ENCODE measurements at places on chromosomes 6 and 20.

DNA sequence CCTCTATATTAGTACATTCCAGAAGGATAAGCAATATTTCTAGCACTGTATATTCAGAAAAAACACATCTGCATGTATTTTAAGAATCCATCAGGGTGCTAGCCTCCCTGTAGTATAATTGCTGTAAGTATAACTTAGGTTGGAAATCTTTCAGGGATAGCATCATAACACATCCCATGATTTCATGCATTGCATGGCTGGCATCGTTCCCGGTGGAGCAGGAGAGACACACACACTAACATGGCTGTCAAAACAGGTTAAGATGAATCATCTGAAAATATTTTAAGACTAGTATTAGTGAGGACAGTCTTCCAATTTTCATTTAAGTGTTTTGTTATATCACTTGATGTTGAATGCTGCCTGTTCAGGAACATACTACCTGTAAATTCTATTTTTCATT, 32.1 kb upstream of the CENPW start:
- no peak for DNase-seq

DNA sequence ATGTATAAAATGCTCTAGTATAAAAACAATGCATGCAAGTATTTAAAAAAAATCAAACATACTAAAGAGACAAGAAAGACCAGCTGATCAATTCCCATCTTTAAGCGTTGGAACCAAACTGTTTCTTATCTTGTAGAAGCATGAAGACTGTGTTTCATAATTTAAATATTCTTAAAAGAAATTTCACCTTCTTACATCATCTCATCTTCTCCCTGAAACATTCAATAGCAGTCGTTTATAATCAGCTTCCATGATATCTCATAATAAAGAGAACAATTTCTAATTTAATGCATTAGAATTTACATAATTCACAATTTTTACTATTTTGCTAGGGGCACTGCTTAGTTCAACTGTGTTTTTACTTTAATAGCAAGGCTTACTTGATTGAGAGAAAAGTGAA, 468.1 kb upstream of the MARCKS start:
- no peak for DNase-seq

GRCh38 chr6:163878698-163879097, 464.2 kb downstream of the QKI start:
- DNase-seq = no peak

- no peak for DNase-seq
Measured at GRCh38 chr20:34986311-34987287, 30.9 kb downstream of the MYH7B start.

DNA sequence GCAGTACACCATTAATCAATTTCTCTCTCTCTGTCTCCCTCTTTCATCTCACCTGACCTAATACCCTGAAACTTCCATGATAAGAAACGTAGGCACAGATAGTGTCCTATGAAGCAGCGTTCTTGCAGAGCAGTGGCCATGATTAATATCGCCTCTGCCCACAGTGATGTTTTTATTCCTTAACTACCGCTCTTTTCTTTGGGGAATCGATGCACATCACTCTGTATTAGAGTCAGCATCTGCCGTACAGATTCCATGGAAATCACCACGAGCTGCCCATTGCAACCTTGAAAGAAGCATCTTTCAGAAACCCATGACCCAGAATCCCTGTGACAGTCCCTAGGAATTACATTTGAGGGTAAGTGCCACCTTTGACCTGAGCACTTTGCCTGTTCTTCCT, 152.0 kb upstream of the ECI2 start:
- no peak for DNase-seq

- no peak for DNase-seq
Measured at GRCh38 chr6:139154881-139155547, 20.1 kb downstream of the HECA start.

DNA sequence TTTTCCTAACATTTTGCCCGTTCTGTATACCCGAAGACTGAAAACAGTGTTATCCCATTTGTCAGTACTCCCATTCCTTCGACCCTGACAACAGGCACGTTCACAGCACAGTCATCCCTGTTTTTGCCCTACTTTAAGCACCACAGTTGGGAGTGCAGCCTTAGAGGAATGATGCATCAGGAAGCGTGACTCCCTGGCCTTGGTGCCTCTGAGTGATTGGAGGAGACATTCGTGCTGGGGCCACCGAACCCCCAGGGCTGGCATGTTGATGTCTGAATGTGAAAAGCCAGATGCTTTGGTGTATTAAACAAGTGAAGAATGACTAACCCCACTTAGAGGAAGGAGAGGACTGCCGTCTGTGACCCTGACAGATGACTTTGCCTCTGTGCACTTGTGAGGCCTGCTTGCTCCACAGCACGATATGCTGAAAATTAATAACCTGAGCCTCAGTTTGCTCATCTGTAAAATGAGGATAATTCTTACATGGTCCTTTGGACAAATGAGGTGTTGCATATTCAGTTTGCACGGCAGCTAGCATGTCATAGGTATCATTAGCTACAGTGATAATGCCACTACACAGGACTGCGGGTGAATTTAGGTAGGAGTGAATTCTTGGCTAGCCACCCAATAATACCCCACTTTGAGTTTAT, 36.0 kb downstream of the STK35 start:
- no peak for DNase-seq

GRCh38 chr6:53635322-53635721, 30.2 kb downstream of the KLHL31 start:
- no peak for DNase-seq

DNA sequence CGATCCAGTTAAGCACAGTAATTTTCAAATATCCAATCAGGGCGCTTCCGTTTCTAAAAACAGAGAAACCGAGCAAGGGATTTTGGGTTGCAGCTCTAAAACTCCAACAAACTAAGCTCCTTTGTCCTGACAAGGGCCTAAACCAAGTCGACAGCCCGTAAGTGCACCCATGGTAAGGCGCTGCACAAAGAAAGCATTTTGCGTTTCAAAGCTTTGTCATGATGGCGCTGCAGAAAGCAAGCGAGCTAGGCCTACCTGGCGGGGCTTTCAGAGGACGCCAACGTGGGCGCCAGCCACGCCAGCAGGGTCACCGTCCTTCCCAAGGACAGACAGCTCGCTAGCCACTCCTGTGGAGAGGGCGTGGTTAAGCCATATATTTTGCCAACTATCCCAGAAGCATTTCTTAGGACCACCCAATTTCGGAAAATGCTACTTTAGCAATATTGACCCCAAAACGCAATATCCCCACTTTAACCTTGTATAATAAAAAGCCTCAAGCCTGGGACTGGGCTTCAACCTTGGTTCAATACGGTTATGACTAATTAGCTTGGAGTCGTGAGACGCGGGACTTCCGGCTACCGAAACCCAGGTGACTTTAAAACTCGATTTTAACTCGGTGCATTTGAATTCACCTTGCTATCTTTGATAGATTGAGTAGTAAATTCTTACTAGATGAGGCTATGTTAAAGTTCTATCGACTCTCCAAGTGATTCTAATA, 53.8 kb downstream of the TRIM38 start:
- no peak for DNase-seq

DNA sequence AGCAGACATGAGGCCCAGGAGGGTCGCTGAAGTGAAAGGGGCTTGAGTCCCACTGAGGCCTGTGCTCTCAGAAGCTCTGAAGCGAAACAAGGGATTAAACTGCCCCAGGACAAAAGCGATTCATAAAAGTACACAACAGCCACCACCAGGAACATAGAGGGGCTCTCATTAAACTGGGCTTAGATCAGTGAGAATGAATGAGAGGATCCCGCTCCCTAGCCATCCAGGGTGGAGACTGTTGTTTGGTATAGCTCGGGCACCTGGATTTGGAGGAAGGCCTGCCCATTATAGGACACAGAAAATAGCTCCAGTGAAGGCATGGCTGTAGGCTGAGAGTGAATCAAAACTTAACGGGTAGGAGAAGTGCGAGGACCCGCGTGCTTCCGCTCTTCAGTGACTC, 91.6 kb upstream of the TAB2 start:
- no peak for DNase-seq

DNA sequence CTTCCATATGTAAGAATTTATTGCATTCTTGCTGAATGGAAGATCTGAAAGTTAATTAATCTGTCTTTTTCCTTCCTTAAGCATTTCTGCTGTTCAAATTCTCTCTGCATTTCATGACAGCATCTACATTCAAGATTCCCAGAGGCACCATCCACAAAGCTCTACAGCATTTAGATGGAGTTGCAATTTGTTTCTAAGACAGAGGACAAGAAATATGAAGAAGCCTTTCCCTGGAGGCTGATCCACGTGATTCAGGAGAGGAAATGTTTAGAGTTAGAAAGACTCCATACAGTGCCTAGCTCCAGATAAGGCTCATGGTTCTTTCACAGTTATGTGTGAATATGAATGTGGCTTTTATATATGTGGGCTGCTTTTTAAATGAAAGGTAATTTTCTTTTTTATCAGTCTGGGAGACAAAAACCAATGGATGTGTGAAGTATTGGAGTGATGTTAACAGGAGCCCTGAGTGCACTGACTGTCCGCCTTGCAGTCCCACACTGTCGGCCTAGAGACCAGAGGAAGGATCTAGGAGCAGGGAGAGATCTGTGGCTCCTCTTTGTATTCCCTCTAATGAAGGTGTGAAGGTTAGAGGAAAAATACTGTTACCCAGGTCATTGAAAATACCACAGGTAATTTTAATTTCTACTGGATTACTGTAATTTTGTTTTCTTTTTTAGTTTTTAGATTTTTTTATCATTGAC, 686.6 kb upstream of the GJE1 start:
- DNase-seq = no peak

- no peak for DNase-seq
Measured at GRCh38 chr6:34259529-34260069, 10.8 kb upstream of the SMIM29 start.

GRCh38 chr6:158573542-158573931, 13.6 kb downstream of the TMEM181 start:
- DNase-seq = no peak

- no peak for DNase-seq
Measured at GRCh38 chr6:71181565-71181964, 107.0 kb upstream of the OGFRL1 start.

DNA sequence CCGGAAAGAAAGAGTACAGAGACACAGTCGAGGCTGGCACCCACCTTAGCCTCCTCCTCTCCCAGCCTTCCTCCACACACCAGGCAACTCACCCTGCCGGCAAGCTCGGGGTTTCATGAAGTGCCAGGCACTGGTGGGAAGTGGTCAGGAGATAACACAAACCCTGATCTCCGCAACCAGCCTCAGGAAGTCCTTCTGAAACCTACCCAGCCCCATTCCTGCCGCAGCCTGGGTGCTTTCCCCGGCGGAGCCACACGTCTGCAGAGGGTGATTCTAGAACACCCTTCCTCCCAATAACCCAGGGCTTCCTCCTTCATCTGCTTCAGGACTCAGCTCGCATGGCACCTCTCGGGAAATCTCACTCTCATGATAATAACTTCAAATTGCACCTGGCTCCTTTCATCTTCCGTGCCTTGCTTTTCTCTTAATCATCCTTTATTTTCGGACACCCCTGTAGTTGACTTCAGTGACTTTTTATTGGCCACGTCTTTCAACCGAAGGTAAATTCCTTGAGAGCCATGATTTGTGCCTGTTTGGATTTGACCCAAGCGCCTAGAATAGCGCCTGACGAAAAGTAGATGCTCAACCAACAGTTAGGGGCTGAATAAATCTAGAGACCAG, 8.7 kb upstream of the HLA-E start:
- DNase-seq = peak; percentile 24

- no peak for DNase-seq
Measured at GRCh38 chr6:19298421-19298820, 538.7 kb upstream of the ID4 start.

DNA sequence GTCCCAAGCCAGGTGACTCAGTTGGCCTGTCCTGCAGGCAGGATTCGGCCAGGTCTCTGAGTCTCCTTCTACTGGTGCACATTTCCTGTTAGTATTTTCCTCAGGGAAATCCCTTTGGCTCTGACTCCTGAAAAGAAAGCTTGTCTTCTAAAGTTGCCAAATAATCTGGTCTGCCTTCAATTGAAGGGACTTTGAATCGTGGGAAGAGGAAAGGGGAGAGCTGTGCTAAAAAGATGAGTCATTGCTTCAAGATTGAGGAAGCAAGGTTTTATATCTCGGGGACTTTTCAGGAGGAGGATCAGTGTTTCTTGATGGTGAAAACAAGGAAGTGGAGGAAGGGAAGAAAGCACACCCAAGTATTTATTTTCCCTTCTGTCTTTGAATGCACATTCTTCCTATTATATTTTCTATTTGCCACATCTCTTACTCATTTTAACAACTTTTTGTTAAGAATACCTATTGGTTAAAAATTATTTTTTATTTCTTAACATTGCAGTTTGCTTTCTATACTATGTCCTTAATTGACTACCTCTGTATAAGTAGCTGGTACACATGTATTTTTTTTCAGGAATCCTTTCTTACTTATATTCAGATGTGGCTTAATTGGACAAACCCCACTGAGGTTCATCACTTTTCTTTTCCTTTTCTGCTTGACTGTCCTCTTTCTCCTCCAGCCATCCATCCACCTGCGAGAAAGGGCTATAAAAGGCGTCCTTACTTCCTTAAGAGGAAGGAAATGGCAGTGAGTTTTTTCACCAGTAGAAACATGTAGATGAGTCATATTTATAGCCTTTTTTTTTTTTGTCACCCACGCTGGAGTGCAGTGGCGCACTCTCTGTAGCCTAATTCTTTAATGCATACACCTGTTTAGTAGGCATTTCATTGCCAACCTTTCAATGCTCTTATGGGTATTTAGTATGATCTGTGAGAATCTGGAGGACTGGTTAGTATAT, 15.0 kb upstream of the IFNGR1 start:
- no peak for DNase-seq

GRCh38 chr6:111361648-111362047, 121.4 kb downstream of the REV3L start:
- no peak for DNase-seq

DNA sequence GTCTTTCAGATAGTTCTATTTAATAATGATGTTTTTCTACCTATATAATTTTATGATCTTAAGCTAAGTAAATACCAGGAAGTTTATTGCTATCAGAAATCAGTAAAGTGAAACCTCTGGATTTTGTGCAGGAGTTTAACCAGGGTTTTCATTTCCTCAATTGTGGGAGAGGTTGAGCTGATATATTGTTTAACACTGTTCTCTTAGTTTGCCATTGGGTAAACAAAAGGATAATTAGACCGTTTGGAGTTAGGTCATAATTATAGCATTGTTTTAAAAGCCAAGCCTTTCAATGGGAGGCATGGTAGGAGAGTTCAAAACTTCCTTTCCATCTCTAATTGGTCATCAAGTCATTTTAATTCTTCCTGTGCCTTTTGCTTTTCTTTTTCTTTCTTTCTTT, 58.7 kb downstream of the STXBP5 start:
- DNase-seq = no peak

DNA sequence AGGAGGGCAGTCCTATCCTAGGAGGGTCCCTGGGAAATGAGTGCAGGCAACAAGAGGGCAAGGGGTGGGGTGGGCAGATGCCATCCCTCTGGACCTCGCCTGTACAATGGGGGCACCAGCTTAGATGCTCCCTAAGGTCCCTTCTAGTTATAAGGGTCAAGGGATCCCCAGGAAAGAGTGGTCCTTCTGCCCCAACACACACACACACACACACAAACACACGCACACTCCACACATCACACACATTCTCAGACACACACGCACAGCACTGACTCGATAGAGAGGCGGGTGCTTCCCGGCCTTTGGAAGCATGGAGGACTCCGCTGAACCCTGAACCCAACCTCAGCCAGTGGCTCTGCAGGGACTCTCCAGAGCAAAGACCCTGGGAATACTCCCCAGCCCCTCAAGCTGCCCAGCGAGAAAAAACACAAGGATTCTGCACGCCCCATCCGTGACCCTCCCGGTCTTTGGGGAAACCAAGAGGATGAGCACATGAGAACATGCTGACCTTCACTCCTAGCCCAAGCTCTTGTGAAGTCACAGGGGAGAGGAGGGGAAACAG, 64.6 kb downstream of the MDGA1 start:
- DNase-seq = no peak

GRCh38 chr6:3912361-3913076, 63.3 kb downstream of the FAM50B start:
- no peak for DNase-seq
